Tibial nerve (tissue), 4 donors: ENCODE measurements at places on chromosomes 7 and 10. TPM values are rescaled to one million over a fixed set of nuclear protein-coding genes. Genes with fewer than 3 reads are reported as not detected.

RAPGEF5 gene
- total RNA-seq, result 75.3 TPM

CRYGN gene
- 0.59 TPM for total RNA-seq

EBF3 gene
- 28.5 TPM for total RNA-seq

LRRC18 gene
- total RNA-seq, result not detected

FAM3C gene
- total RNA-seq, result 38.9 TPM

MYO1G gene
- 1.5 TPM for total RNA-seq

DNAJC30 gene
- total RNA-seq, result 5.2 TPM

NFKB2 gene
- 26.7 TPM for total RNA-seq

HOXA11 gene
- 5.0 TPM for total RNA-seq

XPNPEP1 gene
- 67.1 TPM for total RNA-seq

GRCh38 chr10:33703501-33704213 is 369.2 kb upstream of the NRP1 start:
- no peaks in the 10 kb centered on the region for H3K36me3 ChIP-seq
- H3K27ac ChIP-seq, result no peak overlapping the region
- DNase-seq, result no peak
- H3K27me3 ChIP-seq, result no peaks in the 10 kb centered on the region
- no peak overlapping the region for H3K4me3 ChIP-seq

GRCh38 chr7:127391591-127392181 is 822 bp downstream of the ZNF800 start:
- no peaks in the 10 kb centered on the region for H3K4me1 ChIP-seq
- DNase-seq, result no peak
- H3K36me3 ChIP-seq, result no peaks in the 10 kb centered on the region
- peak overlapping the region; percentile 79 for H3K4me3 ChIP-seq

GRCh38 chr10:88244781-88245625 is 338.1 kb downstream of the RNLS start:
- H3K27me3 ChIP-seq, result no peaks in the 10 kb centered on the region
- H3K4me1 ChIP-seq, result peaks cover 56% of the 10 kb centered on the region
- no peak overlapping the region for H3K27ac ChIP-seq
- no peak for DNase-seq
- H3K36me3 ChIP-seq, result no peaks in the 10 kb centered on the region

- no peaks in the 10 kb centered on the region for H3K27me3 ChIP-seq
- H3K27ac ChIP-seq, result peak overlapping the region; percentile 42
- no peak overlapping the region for H3K4me3 ChIP-seq
- peaks cover 12% of the 10 kb centered on the region for H3K4me1 ChIP-seq
These were observed 218.7 kb downstream of the ABCA13 start for GRCh38 chr7:48389977-48390376.

DNA sequence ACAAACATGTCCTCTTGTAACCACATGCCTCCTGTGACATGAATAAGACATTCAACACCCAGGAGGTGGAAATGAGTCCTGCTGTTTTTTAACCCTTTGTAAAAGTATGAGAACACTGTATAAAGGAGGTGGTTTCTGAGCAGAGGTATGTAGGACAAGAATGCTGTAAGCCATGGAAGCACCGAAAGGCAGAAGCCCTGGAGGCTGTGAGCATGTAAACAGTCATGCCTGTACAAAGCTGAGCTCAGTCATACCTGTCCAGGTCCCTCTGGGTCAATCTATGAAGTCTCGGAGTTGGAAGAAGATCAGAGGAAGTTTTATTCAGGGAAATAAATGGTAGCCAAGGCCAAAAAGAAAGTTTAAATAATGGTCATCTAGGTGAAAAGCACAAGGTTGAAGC is 34.7 kb upstream of the XPNPEP1 start:
- H3K27ac ChIP-seq, result no peak overlapping the region
- H3K4me3 ChIP-seq, result no peak overlapping the region
- H3K4me1 ChIP-seq, result peaks cover 11% of the 10 kb centered on the region
- DNase-seq, result no peak

DNA sequence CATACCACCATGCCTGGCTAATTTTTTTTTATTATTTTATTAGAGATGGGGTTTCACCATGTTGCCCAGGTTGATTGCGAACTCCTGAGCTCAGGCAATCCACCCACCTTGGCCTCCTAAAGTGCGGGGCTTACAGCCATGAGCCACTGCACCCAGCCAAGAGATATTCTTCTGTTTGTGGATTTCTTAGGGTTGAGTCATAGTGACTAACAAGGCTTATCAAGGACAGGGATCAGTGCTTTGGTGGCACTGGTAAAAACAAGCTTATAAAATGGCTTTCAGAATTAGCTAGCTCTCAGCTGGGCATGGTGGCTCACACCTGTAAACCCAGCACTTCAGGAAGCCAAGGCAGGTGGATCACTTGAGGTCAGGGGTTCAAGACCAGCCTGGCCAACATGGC is 122.4 kb downstream of the ZNF248 start:
- no peak overlapping the region for H3K27ac ChIP-seq
- no peaks in the 10 kb centered on the region for H3K4me1 ChIP-seq
- no peak for DNase-seq
- no peaks in the 10 kb centered on the region for H3K27me3 ChIP-seq
- H3K4me3 ChIP-seq, result no peak overlapping the region
- H3K36me3 ChIP-seq, result no peaks in the 10 kb centered on the region

GRCh38 chr10:70508912-70509756 is 30.6 kb downstream of the PALD1 start:
- no peak overlapping the region for H3K4me3 ChIP-seq
- H3K27ac ChIP-seq, result peak overlapping the region; percentile 40
- H3K27me3 ChIP-seq, result no peaks in the 10 kb centered on the region

- H3K4me1 ChIP-seq, result no peaks in the 10 kb centered on the region
- no peak overlapping the region for H3K4me3 ChIP-seq
- H3K27ac ChIP-seq, result no peak overlapping the region
- H3K36me3 ChIP-seq, result no peaks in the 10 kb centered on the region
- H3K27me3 ChIP-seq, result no peaks in the 10 kb centered on the region
These were observed 97.5 kb downstream of the PTPN20 start for GRCh38 chr10:47008769-47009168.
